ENCODE measurements at places on chromosomes 2 and 18.

DNA sequence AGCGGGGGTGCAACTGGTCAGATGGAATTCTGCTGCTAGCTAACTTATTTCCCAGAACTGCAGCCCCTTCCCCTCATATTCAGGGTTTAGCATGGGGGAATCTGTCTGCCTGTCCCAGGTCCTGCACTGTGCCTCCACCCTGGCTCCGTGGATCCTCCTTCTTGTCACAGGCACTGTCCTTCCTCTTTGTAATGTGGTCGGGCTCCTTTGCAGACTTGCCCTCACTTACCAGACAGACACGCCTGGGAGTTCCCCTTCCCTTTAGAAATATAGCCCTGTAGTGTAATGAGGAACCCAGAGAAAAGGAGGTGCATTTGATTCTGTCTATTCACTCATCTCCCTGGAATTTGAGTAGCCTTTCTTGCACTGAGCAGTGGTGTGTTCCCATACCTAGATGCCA lies 108.7 kb downstream of the TRIM43 start:
- no peak for DNase-seq

DNA sequence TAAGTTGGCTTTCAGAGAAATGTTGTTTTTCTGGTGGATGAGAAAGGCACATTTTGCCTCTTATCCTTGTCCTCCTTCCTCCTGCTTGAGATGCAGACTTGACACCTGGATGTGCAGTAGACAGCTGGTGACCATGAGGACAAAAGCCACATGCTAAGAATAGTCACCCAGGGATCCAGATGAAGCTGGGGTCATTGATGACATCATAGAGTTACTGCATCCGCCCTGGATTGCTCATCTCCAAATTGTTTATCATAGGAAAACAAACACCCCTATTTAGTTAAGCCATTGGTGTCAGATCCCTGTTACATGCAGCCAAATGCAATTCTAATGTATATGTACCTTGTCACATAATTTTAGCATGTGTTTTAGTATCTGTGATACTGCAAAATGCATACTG lies 16.3 kb upstream of the SLC1A4 start:
- DNase-seq: no peak

- no peak for DNase-seq
These were observed 93.8 kb downstream of the LRP1B start for GRCh38 chr2:142037066-142037465.

DNA sequence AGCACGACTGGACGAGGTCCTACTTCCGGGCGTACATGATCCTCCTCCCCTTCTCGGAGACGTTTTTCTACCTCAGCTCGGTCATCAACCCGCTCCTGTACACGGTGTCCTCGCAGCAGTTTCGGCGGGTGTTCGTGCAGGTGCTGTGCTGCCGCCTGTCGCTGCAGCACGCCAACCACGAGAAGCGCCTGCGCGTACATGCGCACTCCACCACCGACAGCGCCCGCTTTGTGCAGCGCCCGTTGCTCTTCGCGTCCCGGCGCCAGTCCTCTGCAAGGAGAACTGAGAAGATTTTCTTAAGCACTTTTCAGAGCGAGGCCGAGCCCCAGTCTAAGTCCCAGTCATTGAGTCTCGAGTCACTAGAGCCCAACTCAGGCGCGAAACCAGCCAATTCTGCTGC lies 24.8 kb downstream of the LYPD1 start:
- no peak for DNase-seq

DNA sequence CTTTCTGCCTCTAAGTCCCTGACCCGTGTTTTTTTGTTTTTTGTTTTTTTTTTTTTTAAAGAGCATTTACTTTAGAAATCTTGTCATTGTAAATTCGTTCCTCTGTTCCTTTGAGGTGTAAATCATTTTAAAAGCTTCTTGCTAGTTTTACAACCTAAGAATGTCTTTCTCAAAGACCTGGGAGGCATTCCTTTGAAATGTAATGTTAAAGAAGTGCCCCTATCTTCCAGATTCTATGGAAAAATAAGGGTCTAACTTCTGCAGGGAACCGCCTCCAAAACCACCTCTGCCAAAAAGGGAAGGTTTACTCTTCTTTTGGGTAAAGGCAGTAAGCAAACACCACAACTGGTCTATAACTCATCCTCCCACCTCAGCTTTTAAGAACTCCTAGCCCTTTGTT lies 259.6 kb upstream of the ZNF804A start:
- DNase-seq: no peak

DNA sequence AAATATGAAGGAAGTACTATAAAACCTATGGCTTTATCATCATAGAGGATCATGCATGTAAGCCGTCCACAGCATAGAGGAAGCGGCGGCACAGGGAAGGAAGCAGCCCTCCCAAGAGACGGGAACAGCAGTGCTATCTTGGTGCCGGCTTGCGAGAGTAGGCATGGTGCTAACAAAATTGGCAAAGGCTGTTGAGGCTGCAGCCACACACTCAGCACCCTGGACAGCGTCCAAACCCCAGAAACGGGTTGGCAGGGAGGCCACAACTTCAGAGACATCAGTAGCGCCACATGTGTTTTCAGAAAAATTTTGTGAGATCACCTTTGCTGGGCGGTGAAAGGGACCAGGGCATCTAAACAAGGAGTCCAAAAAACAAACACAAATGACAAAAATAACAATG lies 37.7 kb downstream of the NETO1 start:
- DNase-seq: no peak

DNA sequence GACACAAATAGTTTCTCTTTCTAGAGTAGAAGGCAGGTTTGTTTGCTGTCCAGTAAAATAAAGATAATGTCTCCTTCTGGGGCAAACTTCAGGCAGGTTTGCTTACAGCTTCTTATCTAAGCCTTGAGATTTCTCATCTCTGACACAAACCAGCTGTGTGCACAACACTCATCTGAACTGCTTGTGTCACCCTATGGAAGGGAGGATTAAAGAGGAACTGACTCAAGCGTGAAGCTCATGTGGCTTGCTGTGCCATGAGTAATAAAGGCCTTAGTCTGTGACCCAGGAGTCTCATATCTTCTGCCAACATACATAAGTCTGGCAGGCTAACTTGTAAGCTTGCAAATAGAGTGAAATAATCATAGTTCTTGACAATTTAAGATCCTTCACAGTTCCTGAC lies 24.2 kb upstream of the CPO start:
- DNase-seq: no peak

DNA sequence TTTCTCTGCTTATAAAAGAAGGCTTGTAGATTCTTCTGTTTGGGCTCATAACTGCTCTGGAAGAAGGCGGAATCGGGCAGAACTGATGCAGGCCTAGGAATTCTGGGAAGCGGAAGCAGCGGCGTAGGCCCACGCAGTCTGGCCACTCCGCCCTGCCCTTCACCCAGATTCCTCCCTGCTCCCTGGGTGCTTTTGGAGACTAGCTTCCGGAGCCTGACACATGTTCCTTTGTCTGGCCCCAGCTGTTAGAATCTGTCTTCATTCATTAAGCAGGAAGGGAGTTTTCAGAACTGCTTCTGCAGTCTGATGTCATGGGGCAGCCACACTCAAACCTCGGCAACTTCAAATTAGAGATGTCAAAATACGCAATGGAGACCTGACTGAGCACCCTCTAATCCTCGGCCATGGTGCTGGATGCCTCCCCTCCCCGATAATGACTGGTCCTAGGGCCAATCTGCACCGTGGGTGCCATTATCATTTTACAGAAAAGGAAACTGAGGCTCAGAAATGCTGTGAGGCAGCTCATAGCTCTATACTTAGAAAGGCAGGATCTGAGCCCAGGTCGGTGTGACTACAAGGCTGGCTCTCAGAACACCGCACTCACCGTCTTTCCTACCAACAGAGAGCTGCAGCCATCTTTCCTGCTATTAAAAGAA lies 275.7 kb downstream of the MYCN start:
- DNase-seq: no peak

- DNase-seq: no peak
These were observed 160.4 kb upstream of the FOSL2 start for GRCh38 chr2:28232295-28232694.

GRCh38 chr2:104290566-104290891 lies 563.4 kb upstream of the POU3F3 start:
- no peak for DNase-seq

DNA sequence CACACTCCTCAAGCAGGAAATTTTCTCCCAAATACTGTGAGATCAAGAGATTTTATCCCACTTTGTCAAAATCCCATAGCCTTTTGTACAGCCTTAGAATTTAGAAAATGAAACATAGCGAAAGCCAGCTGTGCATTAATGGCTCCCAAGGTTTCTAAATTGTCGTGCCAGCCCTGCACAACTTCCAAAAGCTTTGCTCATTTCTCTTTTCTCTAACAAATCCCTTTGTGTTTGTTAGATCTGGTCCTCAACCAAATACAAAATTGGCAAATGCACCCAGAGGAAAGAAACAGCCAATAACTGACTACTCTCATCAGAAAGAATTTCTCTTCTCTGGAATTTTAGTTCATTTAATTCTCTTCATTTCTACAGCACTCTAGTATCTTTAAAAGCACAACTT lies 361.1 kb downstream of the INSIG2 start:
- DNase-seq: no peak

GRCh38 chr18:77762642-77763041 lies 513.0 kb downstream of the GALR1 start:
- no peak for DNase-seq

- DNase-seq: no peak
These were observed 1.3 kb downstream of the SDC1 start for GRCh38 chr2:20223407-20224163.

GRCh38 chr2:37378411-37378810 lies 34.0 kb downstream of the QPCT start:
- DNase-seq: no peak

DNA sequence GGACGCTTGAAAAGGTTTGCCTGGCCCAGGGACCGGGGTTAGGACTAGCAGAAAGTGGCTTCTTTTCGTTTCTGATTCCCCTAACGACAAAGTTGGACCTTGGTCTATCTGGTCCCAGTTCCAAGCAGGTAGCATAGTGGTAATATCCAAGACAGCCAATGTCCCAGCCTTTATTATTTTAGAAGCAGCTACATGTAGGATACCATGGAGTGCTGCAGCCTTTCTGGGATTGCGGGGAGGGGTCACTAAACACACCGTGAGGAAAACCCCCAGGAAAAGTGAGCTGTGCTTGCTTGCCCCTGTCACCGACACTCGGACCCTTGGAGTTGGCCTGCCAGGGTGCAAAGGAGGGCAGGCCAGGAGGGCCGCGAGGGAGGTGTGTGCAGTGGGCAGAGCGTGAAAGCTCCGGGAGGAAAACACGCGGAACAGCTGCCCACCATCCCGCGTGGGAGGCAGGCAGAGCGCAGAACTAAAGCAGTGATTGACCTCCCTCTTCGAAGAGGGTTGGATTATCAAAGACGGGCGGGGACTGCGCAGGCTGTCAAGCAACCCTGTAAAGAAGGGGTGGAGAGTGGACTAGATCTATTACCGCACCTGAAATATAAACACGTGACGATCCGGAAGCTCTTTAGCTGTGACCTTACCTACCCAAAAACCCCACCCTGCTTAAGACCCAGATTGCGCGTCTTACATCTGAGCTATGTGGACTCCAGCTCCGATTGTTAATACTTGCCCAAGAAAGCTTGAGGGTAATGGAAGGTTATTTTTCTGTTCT lies 624 bp upstream of the MAP4K3 start:
- no peak for DNase-seq

GRCh38 chr2:7094231-7094741 lies 177.1 kb downstream of the RNF144A start:
- no peak for DNase-seq

DNA sequence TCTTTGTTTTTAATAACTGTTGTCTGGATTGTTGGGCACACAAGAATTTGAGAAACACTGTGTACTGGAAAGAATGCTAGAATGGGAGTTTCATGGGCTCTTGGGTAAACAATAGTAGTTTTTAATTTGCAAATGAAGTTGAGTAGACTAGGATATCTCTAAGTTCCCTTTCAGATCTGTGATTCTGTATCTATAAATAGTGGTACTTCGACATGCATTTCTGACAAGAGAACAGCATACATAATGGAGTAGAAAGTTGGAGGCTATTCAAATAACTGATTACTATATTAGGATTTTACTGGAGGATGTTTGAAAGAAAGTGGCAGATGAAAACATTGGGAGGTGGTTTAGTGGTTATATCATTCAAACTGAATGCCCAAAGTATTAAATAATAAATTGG lies 29.5 kb downstream of the EPB41L5 start:
- DNase-seq: no peak

- no peak for DNase-seq
These were observed 187.5 kb upstream of the CRIM1 start for GRCh38 chr2:36168115-36168514.

DNA sequence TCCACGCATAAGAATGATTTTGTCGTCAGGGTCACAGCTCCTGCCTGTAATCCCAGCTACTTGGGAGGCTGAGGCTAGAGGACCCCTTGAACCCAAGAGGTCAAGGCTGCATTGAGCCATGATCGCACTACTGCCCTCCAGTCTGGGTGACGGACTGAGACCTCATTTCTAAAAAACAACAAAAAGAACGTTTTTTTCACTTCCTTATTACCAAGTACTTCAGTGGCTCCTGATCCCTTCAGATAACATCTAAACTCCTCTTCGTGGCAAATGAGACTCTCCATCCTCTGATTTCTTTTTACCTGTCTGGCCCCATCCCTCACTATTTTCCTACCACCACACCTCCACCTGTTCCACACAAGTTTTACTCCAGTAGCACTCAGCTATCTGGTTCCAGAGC lies 105.4 kb upstream of the TLK1 start:
- no peak for DNase-seq

DNA sequence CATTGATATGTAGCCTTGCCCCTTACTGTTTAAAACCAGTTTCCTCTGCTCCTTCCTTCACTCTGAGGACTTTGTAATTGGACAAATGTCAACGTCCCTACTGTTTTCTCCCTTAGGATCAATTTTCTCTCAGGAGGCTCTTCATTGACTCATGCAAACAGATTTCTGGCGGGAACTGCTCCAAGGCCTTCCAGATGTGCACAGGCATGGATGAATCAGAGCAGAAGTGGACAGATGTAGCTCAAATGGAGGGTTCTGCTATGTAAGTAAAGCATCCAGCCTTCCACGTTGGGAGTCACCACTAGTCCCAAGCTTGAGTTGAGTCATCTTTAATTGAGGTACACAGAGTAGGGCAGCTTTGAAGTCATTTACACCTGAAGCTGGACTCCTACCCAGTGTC lies 34.1 kb upstream of the ZDBF2 start:
- DNase-seq: no peak

DNA sequence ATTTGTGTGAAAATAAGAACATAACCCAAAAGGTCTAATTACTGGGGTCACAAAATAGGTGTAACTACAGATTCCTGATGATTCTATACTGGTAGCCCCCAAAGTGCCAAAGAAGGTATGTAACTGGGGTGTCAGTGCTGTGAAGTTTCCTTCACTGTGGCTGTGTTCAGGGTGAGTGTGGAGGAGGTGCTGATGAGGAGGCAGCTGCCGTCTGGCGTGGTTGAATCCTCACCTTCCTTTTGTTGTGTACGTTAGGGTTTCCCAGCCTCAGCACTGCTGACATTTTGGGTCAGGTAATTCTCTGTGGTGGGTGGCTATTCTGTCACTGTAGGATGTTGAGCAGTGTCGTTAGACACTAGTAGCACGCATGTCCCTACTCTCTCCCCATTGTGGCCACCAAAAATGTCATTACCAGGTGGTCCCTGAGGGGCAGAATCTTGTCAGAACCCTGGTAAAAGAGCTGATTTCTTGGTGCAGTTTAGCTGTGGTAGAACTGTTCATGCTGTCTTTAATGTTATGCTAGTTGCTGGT lies 31.5 kb downstream of the ADNP2 start:
- DNase-seq: no peak

All from stimulated activated CD8-positive, alpha-beta memory T cell treated with anti-CD3 and anti-CD28 coated beads, Interleukin-7, amount 100 ng/mL, for 1 hour (primary cell).